ENCODE measurements at places on chromosomes 3 and 15. TPM values are rescaled to one million over a fixed set of nuclear protein-coding genes. Genes with fewer than 3 reads are reported as not detected.

DNA sequence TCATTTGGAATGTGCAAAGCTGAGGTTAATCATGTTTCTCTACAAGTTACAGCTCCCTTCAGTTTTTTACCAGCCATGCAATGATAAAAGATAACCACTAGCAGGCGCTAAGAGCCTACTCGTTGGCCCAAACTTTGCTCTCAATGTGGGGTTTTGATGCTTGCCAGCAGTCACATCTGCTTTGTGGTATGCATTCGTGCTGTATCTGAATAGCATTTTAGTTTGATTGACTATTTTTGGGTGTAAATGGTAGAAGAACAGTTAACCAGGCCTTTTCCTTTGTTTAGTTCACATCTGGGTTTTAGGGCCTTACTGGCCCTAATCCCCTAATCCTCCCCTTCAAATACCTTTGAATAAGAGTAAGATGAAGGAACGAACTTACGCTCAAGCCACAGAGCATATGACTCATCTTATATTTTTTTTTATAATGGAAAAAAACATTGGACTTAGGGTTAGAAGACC, 4.4 kb upstream of the CLDN11 start:
- DNase-seq, result peak; percentile 54

GRCh38 chr15:92243227-92243626, 150.5 kb upstream of the ST8SIA2 start:
- DNase-seq, result no peak

- no peak for DNase-seq
These were observed 105.0 kb downstream of the FHIT start for GRCh38 chr3:61146010-61146890.

DNA sequence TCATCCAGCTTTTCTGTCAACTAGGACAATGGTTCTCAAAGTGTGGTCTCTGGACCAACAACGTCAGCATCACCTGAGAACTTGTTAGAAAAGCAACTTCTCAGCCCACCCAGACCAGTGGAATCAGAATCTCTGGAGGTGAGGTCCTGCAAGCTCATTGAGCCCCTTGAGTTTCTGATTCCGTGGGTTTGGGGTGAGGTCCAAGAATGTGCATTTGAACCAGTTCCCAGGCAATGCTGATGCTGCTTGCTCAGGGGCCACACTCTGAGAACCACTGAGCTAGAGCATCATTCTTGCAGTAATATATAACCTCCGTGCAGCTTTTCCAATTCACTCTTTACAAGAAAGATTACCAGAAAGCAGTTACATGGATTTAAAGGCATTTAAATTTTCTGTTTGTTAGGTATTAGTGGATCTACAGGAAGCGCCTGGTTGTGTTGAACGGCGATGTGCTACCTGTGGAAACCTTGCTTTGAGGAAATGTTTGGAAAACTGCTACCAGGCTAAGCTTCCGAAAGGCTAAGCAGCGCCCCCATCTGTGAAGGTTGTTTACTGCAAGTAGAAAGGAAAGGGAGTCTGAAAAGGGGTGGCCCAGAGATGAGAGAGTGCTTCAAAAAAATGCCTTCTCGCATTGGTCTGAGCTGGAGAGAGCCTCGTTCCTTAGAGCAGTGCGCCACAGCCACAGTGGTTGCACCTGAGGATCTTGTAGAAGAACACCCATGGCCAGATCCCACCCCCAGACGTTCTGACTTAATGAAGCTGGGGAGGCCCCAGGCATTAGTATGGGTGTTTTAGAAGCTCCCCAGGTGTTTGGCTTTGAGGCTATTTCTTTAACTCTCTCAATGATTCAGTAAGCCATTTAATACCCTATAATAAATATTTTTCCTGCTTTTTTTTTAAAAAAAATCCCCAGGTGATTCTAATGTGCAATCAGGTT, 50.0 kb downstream of the RLBP1 start:
- DNase-seq, result no peak

DNA sequence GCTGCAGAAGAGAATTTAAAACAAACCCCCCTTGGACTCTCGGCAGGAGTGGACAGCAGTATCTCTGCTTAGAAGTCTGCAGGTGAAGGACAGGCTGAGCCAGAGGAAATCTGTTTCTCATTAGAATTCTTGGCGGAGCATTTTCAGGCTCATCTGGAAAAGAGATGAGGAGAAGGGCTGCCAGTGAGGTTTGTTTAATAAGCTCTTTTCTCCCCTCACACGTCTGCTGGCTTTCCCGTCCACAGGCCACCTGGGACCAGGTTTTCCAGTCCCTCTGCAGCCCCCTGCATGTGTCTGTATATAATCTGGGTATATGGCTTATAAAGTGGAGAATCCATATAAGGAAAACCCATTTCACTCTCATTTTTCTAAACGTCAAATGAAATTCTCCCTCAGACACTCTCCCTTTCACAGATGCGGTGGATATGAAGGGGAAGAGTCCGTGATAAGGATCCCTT, 155.4 kb upstream of the TPM1 start:
- no peak for DNase-seq

DNA sequence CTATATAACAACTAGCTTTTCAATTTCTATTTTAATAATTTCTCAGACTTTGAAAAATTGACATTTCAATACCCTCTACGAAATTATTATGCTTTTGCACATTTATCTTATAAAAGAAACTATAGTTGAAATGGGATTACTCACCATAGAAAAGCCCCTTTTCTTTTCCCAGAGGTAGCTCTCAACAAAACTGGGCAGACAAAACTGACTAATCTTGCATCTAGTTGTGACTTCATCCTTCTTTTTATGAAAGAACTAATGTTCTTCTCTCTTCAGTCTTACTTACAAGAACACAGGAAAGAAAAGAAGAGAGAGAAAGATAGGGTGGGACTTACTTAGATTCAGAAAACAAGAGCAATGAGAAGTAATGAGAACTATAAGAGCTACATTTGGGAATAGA, 61.0 kb downstream of the GPR160 start:
- no peak for DNase-seq

DNA sequence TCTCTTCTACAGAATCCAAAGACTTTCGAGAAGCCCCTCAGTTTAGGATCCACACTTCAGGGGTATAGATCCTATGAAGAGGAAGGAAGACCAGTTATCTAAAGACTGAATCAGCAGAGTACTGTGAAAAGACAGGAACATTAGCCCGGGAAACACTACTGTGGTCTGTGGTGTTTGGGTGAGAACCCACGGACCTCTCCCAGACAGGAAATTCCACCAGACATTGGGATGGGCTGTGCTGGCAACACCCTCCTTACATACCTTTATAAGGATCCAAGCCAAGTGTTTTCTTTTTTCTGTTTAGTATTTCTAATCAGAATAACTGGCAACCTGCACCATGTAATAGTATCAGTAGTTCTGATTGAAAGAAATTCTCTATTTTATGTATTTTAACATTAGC, 14.1 kb downstream of the TMEM207 start:
- no peak for DNase-seq

GRCh38 chr3:123066896-123067688, at the start of gene PDIA5:
PDIA5 (plus strand) TSS chr3:123067025; CDS start chr3:123067165, 140 bp downstream.
- DNase-seq, result peak; percentile 89

DNA sequence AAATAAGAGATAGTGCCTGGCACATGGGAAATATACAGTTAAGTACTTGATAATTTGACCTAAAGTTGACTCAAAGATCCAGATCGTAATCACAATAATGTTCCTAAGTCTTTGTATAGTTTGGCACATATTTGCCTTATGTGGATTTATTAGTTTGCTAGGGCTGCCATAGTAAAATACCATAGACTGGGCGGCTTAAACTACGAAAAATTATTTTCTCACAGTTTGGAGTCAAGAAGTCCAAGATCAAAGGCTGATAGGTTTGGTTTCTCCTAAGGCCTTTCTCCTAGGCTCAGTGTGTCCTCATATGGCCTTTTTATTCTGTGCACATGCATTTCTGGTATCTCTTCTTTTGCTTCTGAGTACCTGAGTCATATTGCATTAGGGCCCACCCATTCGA, 453.7 kb downstream of the NAALADL2 start:
- DNase-seq, result no peak

- no peak for DNase-seq
These were observed 87.2 kb downstream of the SLCO3A1 start for GRCh38 chr15:91940496-91941381.

GRCh38 chr3:111593666-111594065, 1.5 kb downstream of the ZBED2 start:
- no peak for DNase-seq

GRCh38 chr3:38164952-38165721, at the start of gene OXSR1:
OXSR1 (plus strand) TSS chr3:38165537; CDS start chr3:38165877, 340 bp downstream.
- DNase-seq, result peak; percentile 96

GRCh38 chr3:57029383-57029782, 31.1 kb upstream of the SPATA12 start:
- DNase-seq, result no peak

GRCh38 chr3:105867712-105868430, 941 bp downstream of the CBLB start:
- DNase-seq, result no peak

- DNase-seq, result no peak
These were observed 405.7 kb upstream of the MCTP2 start for GRCh38 chr15:93825682-93826081.

GRCh38 chr3:11517601-11518000, 126.1 kb downstream of the VGLL4 start:
- no peak for DNase-seq

DNA sequence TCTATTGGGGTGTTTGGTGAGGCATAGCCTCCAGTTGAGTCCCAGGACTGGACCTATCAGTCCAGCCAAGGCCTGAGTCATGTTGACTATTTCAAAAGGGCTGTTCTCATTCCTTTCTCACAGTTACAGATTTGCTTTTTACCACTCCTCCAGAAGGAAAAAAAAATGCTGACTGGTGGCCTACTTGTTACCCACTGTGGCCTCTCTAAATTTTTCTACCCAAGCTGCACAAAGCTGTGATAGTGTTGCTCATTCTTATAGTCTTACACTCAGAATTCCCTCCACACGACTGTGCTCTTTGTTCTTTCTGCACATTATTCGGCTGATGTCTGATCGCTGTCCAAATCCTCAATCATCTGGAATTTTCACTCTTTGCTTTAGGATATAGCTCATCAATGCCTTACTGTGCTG, 1142.2 kb downstream of the IGSF11 start:
- no peak for DNase-seq

DNA sequence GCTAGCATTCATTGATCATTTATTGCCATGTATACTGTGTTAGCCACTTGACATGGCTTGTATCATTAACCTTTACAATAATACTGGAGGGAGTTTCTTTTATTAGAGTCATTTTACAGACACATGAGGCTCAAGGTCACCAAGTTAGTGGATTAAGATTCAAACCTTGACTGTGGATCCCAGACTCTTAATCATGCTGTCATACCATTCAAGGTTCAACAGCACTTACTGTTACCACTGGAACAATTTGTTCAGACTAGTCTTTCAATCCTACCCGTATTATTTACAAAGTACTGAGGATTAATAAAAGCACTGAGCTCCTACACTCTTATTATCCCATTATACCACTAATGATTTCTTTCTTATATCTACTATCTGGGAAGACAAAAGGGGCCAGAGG, 1.2 kb downstream of the COX17 start:
- DNase-seq, result no peak

DNA sequence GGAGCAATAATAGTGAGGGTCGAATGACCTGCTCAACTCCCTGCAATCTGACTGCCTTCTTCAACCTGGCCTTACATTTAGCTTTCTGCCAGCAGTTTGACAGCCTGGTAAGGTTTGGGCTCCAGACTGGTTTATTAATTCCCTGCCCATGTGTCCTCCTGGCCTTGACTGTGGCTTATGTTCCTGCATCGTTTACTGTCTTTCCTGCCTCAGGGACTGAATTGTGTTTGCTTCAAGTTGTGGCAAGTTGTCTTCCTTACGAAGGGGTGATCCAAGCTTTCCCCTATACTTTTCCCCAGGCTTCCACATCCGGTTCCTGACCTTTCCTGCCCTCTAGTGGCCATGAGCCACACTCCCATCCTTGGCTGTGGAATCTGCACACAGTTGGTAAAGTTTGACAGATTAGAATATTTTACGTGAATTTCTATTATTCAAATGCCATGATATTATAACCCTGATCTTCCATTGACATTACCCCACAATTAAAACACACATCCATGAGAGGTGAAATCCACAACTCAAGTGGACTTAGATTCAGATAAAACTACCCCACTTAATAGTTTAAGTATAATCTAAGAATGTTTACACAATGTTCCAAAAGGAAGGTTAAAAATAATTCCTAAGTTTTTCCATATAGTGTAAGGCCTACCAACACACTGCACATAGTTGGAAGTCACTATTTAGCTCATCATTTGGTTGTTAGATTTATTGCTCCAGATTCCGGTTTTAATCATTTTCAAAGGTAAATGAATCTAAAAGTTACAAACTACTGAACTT, 95.7 kb downstream of the NEDD4 start:
- DNase-seq, result peak; percentile 35

DNA sequence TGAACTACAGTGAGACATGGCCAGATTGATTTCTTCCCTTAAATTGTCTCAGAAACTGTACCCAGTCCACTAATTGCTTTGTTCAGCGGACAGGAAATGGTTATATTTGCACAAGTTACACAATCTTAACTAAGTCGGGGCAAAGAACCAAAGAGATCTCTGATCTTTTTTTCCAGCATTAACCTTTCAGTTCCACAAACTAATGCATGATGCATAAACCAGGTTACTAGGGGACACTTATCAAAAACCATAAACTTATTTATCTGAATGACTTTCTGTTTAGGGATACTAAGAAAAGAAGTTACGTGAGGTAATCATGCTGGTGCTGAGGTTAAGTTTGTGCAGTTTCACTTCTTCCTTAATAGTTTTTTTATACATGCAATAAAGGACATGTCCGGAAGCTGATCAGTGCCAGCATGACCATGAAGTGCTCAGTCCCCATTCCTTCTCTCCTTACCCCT, 22.4 kb downstream of the FNDC3B start:
- DNase-seq, result no peak

GRCh38 chr15:59247364-59247763, 40.7 kb downstream of the LDHAL6B start:
- peak; percentile 43 for DNase-seq

DNA sequence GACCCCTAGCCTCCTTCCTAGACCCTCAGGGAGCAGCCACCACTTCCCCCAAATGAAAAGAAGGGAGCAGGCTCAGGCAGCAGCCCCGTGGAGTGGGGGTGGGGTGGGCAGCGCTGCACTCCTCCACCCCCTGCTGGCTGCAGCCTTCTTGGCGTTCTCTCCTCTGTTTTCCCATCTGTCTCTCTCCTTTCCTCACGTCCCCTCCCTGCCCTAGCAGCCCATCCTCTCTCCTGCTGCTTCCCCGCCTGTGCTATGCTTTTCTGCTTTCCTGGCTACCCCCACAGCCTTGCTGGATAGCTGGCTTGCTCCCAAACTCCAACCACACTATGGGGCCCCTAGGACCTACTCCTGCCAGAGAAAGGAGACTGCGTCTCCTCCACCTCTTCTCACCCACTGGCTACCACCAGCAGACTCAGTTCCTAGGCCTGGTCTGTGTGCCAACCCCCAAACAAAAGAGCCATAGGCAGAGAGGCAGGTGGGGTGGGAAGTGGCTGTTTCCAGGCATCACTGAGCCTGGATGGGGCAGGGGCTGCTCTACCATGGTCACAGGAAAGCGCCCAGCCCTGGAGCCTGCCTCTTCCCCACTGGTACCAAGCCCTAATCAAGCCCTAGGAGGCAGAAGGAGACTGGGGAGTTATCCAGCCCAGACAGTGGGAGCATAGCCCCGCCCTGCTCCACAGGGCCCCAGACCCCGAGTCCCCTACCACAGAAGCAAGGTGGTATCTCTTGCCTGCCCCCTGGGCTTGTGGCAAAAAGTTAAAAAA, 3.4 kb upstream of the DISP2 start:
- DNase-seq, result peak; percentile 62

GRCh38 chr3:36124118-36124796, 256.0 kb upstream of the STAC start:
- no peak for DNase-seq

Gene SCN5A
- 1.2 TPM for total RNA-seq

Gene STRIT1
- total RNA-seq, result 0.82 TPM

Gene PCLAF
- 2.9 TPM for total RNA-seq

Gene TRH
- 4.1 TPM for total RNA-seq

Gene RHOV
- total RNA-seq, result 9.4 TPM

Gene SPESP1
- total RNA-seq, result 4.5 TPM

Gene PLSCR5
- under 0.01 TPM for total RNA-seq
